ENCODE measurements at places on chromosomes 12 and 14.

GRCh38 chr14:101775826-101776225, 14.3 kb downstream of the PPP2R5C start:
- DNase-seq, result no peak

DNA sequence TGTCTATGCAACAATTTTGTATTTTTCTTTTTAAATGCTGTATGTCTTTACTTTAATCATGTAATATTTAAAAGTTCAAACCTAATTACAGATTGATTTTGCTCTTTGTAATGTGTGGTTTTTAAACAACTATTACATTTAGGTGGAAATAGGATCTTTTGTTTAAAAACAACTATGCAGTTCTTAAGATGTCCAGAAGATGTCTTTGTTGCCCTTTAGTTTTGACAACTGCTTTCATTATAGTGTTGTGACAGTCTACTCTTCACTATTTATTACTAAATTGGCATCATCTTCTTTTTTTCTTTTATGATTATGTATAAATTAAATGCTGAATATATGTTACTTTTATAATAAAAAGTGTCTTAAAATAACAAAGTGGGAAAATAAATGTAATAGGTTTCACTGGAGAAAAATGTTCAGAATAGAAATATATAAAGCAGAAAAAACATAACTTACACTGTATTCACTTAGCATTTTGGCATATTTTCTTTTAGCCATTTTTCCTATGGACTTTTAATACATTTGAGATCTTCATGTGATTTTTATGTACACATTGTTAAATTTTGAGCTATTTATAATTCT, 27.1 kb upstream of the PCNX4 start:
- DNase-seq, result peak; percentile 14

DNA sequence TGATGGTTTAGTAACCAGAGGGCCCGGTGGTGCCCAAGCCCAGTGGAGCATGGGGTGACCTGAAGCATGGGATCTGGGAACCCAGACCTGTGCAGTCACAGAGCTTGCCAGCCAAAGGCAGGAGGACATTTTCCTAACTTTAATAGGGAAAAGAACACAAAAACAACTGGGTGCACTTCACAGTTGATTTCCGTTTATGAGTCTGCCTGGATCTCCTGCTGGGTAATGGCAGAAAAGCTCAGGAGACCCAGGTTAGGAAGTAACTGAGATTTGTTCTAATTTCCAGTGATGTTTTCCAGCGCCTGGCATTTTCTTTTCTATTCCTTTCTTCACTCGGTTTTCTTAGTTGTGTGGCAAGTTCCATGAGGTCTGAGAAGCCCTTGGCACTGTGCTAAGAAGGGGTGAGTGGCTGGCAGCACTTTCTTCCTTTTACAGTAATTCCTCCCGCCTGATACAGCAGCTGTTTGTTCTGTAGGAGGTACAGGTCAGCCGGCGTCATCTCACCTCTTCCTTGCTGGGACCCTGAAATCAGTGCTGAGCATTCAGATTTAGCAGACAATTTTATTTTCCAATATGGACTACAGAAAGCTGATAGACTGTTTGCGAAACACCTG, 5.1 kb downstream of the CACNA1C start:
- DNase-seq, result no peak

DNA sequence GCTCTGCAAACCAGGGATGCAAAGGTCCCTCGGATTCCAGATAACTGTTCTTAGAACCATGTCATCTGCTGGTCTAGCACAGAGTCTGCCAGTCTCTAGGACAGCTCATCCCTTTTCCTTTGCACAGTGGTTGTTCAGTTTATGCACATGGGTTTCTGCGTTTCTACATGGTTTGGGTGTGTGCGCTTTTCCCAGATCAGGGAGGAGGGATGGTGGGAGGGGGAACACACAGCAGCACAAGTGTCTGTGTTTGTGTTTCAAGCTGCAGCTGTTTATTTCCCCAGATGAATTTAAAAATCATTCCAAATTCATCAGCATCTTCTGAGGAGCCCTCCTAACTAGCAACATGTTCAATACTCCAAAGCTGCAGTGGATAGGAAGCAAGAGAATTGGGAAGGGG, 45.4 kb downstream of the ANO2 start:
- no peak for DNase-seq

DNA sequence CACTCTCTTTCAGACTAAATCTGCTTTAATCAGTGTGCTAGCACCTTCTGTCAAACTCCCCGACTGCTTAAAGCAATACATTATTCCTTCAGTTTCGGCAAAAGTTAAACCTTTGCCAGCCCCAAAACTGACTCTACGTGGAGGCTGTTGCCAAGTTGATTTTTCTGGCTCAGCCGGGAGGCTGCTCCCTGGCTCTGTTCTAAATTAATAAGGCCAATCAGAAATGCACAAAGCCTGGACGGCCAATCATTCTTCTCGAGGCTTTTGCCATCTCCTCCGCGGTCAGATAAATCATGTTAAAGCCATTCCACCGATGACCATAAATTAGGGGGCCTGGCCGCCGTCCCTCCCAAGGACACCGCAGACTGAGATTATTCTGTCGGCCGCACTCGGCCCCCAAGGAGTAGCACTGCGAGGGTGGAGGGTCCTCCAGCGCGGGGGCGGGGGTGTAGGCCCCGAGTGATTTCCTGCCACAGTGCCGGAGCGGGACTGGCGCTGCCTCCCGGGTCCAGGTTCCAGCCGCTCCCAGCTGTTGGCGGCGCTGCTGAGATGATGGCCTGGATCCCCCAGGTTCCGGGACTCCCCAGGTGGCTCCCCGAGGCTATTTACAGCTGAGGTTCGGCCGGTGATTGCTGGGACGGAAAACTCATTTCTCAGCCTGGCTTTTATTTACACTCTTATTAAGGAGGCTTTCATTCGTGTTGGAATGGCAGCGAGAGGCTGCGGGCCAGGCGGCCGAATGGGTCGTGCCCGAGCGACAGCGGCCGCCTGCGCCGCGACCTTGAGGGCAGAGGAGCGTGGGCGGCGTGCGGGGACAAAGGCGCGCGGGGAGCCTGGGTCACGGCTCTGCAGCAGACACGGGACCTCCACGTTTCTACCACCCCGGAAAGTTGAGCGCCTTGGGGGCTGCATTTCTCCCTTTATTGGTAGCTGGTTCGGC, 165.1 kb downstream of the MON2 start:
- DNase-seq, result peak; percentile 38

DNA sequence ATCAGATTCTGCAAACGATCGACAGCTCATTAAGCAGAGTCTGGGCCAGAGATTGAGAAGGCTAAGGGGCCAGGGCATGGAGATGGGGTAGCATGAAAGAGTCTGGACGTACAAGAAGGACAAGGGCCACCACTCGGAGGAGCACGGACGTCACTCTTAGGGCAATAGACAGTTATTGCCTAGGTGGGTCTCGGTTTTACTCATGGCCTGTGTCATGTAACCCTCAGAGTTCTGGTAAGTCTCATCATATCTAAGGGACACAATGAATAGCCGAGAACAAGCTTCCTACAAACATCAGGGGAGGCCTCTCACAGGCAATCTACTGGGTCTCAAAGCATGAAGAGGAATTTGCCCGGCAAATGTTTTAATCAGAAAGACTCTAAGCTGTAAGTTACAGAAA, 30.4 kb upstream of the ITPK1 start:
- no peak for DNase-seq

GRCh38 chr12:116799955-116800354, 61.8 kb downstream of the RNFT2 start:
- no peak for DNase-seq

- no peak for DNase-seq
Observed at GRCh38 chr12:91316907-91317269, 134.3 kb upstream of the DCN start.

GRCh38 chr12:131903270-131904255, 9.1 kb downstream of the ULK1 start:
- DNase-seq, result no peak

GRCh38 chr14:104388541-104389325, 190.8 kb upstream of the C14orf180 start:
- DNase-seq, result no peak

DNA sequence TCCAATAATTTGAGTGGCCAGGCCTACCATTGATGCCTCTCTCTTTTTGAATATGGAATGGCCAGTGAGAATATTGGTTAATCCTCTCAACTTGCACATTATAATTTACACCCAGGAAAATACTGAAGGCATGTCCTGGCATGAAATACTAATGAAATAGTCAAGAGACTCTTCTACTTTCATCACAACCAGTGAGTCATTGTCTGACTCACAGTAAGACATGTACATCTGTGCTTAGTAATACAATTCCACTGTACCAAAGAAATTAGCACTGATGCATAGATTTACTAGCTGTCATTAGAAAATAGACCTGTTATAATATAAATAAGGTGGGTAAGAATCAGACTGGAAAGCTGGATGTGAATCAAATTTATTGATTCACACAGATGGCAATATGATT, 31.6 kb downstream of the KCNC2 start:
- no peak for DNase-seq

DNA sequence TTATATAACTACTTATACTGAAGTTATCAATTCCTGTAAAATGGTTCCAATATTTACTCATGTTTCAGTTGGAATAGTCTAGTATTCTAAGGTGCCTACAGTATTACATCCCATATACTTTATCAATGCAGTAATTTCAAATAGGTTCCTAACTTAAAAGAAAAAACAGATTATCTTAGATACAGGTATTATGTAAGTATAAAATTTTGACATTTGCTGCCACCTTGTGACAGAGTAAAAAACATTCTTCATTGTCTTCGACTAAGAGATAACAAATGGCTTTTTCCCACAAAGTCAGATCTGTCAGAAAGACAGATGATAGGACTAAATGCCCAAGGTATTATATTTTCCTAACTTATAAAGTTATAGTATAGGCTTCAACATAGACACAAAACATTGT, 78.7 kb downstream of the TXNDC16 start:
- no peak for DNase-seq

GRCh38 chr14:90615517-90616060, 200.6 kb downstream of the TTC7B start:
- no peak for DNase-seq

- DNase-seq, result no peak
Observed at GRCh38 chr12:106030210-106031071, 108.3 kb downstream of the NUAK1 start.

GRCh38 chr14:50232276-50232642, 881 bp upstream of the SOS2 start:
- no peak for DNase-seq

DNA sequence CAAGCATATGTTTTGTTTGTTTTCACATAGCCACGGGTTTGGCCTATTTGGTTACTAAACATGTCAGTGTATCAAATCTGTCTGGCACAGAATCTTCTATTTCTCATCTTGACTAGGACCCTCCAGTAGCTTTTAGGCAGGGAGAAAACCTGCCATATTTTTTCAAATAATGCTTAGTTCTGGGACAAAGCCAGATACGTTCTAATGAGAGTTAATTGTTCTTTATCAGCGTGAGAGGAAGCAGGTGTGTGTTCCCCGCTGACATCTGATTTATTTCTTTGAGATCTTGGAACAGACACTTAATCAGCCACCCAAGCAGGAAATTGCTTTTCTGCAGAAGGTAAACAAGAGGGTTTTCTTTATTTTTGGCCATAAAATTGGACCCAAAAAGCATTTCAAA, 54.8 kb downstream of the GOLGA5 start:
- no peak for DNase-seq
